Caki2 (cell line): ENCODE measurements at places on chromosomes 13 and 19. TPM values are rescaled to one million over a fixed set of nuclear protein-coding genes. Genes with fewer than 3 reads are reported as not detected.

The ZNF155 gene
- total RNA-seq = 10.3 and 13.5 TPM in 2 replicates

The SLITRK6 gene
- total RNA-seq = not detected in 2 replicates

The NCAN gene
- not detected in 2 replicates for total RNA-seq

The SYCN gene
- total RNA-seq = not detected in 2 replicates

The CYP2S1 gene
- total RNA-seq = 10.6 and 40.2 TPM in 2 replicates

The CTXN1 gene
- total RNA-seq = 2.0 and 11.1 TPM in 2 replicates

The ALOX5AP gene
- total RNA-seq = 0.61 and 1.6 TPM in 2 replicates

The IGLON5 gene
- total RNA-seq = not detected in 2 replicates
